Stimulated activated CD4-positive, alpha-beta T cell treated with anti-CD3 and anti-CD28 coated beads, Interleukin-12 subunit alpha, Interleukin-12 subunit beta, amount 100 ng/mL, for 24 hours (primary cell): ENCODE measurements at places on chromosomes 12 and 14.
A peak's percentile ranks its signal among the peaks of the same experiment; 100 is the strongest.

GRCh38 chr12:121549075-121549474 lies 31.7 kb downstream of the KDM2B start:
- no peak for DNase-seq

DNA sequence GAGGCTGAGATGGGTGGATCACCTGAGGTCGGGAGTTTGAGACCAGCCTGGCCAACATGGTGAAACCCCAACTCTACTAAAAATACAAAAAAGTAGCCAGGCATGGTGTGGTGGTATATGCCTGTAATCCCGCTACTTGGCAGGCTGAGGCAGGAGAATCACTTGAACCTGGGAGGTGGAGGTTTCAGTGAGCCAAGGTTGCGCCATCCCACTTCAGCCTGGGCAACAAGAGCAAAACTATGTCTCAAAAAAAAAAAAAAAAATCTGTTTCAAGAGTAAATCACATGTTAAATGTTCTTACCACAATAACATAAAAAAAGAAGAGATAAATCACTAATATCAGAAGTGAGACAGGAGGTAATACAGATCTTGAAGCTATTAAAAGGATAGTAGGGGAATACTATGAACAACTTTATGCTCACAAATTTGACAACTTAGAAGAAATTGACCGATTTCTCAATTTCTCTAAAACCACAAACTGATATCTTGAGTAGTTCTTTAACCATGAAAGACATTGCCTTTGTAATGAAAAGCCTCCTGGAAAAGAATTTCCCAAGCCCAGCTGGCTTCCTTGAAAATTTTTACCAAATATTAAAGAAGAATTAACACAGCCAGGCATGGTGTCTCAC lies 37.7 kb downstream of the TAOK3 start:
- no peak for DNase-seq

DNA sequence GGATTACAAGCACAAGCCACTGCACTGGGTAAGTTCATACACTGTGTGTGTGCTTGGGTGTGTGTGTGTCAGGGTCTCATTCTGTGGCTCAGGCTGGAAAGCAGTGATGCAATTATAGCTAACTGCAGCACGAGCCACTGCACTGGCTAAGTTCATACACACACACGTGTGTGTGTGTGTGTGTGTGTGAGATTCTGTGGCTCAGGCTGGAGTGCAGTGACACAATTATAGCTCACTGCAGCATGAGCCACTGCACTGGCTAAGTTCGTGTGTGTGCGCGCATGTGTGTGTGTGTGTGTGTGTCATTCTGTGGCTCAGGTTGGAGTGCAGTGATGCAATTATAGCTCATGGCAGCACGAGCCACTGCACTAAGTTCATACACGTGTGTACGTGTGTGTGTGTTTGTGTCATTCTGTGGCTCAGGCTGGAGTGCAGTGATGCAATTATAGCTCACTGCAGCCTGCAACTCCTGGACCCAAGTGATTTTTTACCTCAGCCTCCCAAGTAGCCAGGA lies 85.4 kb downstream of the HECTD1 start:
- DNase-seq = no peak

DNA sequence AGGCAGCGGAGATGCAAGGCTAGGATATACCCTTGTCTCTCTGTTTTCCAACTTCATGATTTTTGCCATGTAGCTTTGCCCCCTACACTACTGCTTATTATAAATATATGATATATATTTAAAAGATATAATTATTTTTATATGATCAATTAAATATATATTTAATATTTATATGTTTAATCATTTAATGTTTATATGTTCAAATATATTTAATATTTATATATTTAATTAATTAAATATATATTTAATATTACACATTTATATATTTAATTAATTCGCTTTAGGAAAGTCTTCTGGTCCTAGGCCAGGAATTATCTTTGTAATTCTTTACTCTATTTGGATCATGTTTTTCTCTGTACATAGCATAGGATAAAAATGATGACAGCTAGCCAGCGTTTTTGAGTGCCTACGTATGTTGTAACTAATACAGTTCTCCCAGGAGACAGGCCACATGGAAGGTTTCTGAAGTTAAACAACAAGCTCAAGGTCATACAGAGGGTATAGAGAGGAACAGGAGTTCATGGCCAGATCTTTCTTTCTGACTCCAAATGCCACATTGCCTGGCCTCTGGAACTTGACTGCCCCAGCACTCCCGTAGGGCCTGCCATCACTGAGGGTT lies 192.5 kb downstream of the KCNA5 start:
- no peak for DNase-seq

- no peak for DNase-seq
Measured at GRCh38 chr12:107159384-107159900, 66.1 kb upstream of the CRY1 start.

DNA sequence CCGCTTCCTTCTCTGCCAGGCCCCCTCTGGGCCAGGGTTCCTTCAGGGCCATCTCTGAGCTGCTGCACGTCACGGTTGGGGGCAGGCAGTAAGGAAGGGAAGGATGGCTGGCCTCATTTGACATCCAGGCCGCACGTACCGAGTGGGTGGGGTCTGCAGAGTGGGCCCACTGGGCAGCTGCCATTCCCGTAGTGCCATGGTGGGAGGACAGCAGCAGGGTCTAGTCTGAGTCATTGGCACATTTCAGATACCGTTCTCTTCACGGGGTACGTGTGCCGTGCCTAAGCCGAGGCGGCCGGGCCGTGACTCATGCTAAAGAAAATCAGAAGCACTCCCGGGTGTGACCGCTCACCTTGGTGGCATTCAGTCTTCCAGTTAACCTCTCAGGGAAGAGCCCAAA lies 43.9 kb downstream of the IL31 start:
- no peak for DNase-seq

DNA sequence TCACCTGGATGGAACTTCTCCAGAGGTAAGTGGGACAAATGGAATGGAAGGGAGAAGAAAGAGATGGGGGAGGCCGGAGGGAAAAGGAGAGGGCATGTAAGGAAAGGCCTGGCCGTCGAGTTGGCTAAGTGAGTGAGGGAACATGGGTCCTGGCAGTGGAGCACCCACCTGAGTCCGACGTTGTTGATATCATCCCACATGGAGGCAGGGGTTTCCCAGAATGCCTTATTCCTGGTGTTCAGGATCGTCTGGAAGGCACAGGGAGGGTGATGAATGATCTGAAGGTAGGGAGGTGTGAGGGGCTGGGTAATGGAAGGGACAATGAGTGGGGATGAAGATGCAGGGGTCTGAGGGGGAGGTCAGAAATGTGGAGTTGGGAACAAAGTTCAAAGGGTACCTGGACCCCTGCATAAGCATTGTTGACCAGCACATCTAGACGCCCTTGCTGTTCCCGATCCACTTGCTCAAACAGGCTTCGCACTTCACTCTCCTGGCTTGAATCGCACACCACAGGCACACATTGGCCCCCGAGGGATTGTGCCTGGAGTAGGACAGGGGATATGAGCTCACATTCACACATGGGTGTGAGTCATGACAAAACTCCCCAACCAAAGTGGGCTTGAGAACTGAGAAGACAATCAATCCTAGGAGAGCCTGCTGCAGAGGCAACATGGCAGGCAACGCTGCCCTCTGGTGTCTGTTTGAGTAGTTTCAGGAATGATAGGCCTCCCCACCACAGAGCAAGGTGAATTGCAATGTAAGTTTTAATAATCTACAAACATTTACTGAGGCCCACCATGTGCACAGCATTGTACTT lies 3.0 kb downstream of the DHRS1 start:
- DNase-seq = peak; percentile 63

GRCh38 chr12:122860040-122860853 lies 25.0 kb downstream of the HIP1R start:
- DNase-seq = peak; percentile 80
